ENCODE measurements at places on chromosomes 6 and 20. TPM values are rescaled to one million over a fixed set of nuclear protein-coding genes. Genes with fewer than 3 reads are reported as not detected.

Gene PPP1R16B
- total RNA-seq: not detected

Gene MAP7
- total RNA-seq: 0.77 TPM

Gene TP53TG5
- not detected for total RNA-seq

Gene OTOR
- total RNA-seq: not detected

Gene MSH5
- total RNA-seq: 17.4 TPM

Gene FAXC
- total RNA-seq: 8.0 TPM

DNA sequence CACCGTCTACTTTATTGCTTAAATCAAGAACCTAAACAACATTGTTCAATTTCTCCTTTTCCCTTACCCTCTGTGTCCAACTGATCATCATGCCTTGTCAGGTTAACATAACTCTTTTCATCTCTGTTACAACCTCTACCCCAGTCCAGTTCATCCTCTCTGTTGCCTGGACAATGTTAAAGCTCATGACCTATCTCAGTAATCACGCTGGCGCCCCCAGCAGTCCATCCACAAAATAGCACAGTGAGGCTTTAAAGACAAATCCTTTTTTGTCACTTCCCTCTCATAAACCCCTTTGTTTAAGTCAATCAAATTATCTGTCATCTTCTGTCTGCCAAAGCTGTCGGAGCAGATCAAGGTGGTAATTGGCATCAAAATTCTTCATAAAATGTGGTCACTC is 140.1 kb downstream of the QKI start:
- no peak for DNase-seq
- no peak overlapping the region for H3K4me3 ChIP-seq
- H3K4me1 ChIP-seq: peaks cover 6% of the 10 kb centered on the region
- H3K27me3 ChIP-seq: no peaks in the 10 kb centered on the region
- peak overlapping the region; percentile 2 for H3K27ac ChIP-seq
- peaks cover 23% of the 10 kb centered on the region for H3K36me3 ChIP-seq

DNA sequence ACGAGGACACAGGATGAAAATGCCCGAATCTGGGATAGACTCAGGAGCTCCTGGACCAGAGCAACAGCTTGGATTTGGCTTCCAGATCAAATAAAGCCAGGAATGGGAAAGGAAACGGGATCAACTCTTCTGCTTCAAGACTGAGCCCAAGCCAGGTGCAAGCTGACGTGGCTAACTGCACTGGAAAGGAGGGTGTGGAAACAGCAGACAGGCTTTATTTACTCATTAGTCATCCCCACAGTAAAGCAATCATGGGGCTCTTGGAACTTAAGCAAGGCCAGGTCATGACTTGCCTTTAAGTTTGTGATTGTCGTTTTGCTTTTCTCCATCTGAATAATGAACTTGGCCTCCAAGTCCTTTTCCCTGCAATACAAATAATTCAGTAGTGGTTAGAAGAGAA is 45.2 kb downstream of the KIF16B start:
- H3K4me1 ChIP-seq: peaks cover 36% of the 10 kb centered on the region
- no peaks in the 10 kb centered on the region for H3K27me3 ChIP-seq
- H3K4me3 ChIP-seq: no peak overlapping the region
- H3K36me3 ChIP-seq: peaks cover 8% of the 10 kb centered on the region
- DNase-seq: no peak

DNA sequence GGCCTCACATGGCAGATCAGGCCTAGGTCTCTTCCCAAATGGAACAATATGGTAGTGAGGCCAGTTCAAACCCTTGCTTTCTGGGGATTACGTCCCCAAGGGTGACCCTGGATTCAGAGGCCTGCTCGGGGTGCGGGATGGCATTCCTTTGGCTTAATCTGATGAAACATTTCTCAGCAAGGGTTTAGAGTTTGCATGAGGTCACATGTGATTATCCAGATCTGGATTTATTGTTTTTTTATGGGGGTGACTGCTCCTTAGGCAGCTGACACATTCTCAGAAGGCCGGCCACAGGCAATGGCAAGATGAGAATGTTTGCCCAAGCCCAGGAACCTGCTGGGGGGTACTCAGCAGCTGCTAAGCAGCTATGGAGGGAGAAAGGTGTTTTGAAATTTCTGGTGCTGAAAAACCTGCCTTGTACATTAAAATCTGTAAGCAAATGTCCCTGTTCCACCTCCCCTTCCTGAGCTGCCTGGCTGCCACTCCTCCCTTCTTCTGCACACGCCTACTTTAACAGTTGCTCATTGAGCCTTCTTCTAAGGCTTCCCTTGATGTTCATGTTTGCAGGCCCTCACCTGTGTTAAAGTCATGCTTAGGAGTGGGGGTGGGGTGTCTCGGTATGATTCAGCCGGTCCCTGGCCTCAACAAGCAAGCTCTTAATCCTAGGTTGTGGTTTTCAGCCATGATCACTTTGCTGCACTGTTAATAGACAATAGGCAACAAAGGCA is 37.9 kb upstream of the FUCA2 start:
- H3K27ac ChIP-seq: no peak overlapping the region
- no peak overlapping the region for H3K4me3 ChIP-seq
- H3K4me1 ChIP-seq: peaks cover 9% of the 10 kb centered on the region
- no peak for DNase-seq

GRCh38 chr20:62165762-62166399 is 16.9 kb upstream of the MTG2 start:
- peaks cover 12% of the 10 kb centered on the region for H3K36me3 ChIP-seq
- DNase-seq: no peak
- no peaks in the 10 kb centered on the region for H3K4me1 ChIP-seq
- H3K27me3 ChIP-seq: no peaks in the 10 kb centered on the region
- no peak overlapping the region for H3K4me3 ChIP-seq

- no peaks in the 10 kb centered on the region for H3K27me3 ChIP-seq
- H3K27ac ChIP-seq: no peak overlapping the region
- H3K36me3 ChIP-seq: peaks cover 9% of the 10 kb centered on the region
These were observed 8.1 kb upstream of the CSE1L start for GRCh38 chr20:49037962-49038387.

GRCh38 chr20:38878866-38879265 is 47.4 kb upstream of the FAM83D start:
- H3K27ac ChIP-seq: no peak overlapping the region
- H3K4me3 ChIP-seq: no peak overlapping the region
- peaks cover 3% of the 10 kb centered on the region for H3K4me1 ChIP-seq
- H3K36me3 ChIP-seq: no peaks in the 10 kb centered on the region
- H3K27me3 ChIP-seq: peaks cover 58% of the 10 kb centered on the region

GRCh38 chr6:126302191-126302590 is 37.7 kb upstream of the CENPW start:
- no peak overlapping the region for H3K4me3 ChIP-seq
- no peaks in the 10 kb centered on the region for H3K27me3 ChIP-seq
- DNase-seq: no peak
- no peaks in the 10 kb centered on the region for H3K36me3 ChIP-seq

GRCh38 chr20:24779131-24779530 is 169.9 kb upstream of the CST7 start:
- H3K36me3 ChIP-seq: peaks cover 3% of the 10 kb centered on the region
- H3K4me1 ChIP-seq: peaks cover 42% of the 10 kb centered on the region
- no peak for DNase-seq
- no peak overlapping the region for H3K27ac ChIP-seq
- no peak overlapping the region for H3K4me3 ChIP-seq
- H3K27me3 ChIP-seq: no peaks in the 10 kb centered on the region

- peaks cover 4% of the 10 kb centered on the region for H3K36me3 ChIP-seq
- H3K4me1 ChIP-seq: peaks cover 45% of the 10 kb centered on the region
- DNase-seq: no peak
- no peaks in the 10 kb centered on the region for H3K27me3 ChIP-seq
- H3K27ac ChIP-seq: no peak overlapping the region
- no peak overlapping the region for H3K4me3 ChIP-seq
These were observed 242.2 kb downstream of the NRN1 start for GRCh38 chr6:5764401-5764955.

- H3K4me3 ChIP-seq: no peak overlapping the region
- no peak for DNase-seq
- H3K4me1 ChIP-seq: peaks cover 11% of the 10 kb centered on the region
- no peak overlapping the region for H3K27ac ChIP-seq
- no peaks in the 10 kb centered on the region for H3K36me3 ChIP-seq
- H3K27me3 ChIP-seq: no peaks in the 10 kb centered on the region
These were observed 30.6 kb upstream of the QKI start for GRCh38 chr6:163383912-163384311.

DNA sequence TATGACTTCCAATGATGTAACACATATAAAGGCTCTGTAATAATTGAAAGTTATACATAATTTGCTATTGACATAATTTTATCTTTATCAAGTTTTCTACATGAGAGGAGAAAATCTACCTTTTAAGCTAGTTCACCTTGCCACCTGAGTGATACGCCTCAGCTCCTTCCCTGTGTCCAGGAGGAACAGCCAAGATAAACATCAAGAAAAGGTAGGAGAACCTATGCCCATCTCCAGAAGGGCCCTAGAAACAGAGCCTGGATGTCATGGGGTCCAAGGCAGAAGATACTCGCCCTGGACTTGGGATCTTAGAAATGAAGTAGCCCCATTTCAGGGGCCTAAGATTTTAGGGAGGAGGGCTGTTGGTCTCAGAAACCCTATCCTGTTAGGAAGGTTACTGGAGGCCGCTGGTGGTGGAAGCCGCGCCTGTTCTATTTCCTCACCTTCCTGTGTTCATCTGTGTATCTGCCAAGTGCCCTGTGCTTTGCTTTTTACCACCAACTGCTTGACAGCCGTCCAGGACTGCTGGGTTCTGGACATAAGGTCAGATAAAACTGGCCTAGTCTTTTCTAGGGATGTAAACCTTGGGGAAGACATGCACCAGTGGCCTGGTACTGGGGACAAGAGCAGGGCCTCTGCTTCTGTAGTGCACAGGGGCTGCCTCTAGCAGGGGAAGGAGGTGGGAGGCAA is 178.5 kb downstream of the ARID1B start:
- no peaks in the 10 kb centered on the region for H3K27me3 ChIP-seq
- no peak overlapping the region for H3K4me3 ChIP-seq
- peak overlapping the region; percentile 51 for H3K27ac ChIP-seq
- DNase-seq: no peak
- peaks cover 57% of the 10 kb centered on the region for H3K4me1 ChIP-seq
- peaks cover 1% of the 10 kb centered on the region for H3K36me3 ChIP-seq

DNA sequence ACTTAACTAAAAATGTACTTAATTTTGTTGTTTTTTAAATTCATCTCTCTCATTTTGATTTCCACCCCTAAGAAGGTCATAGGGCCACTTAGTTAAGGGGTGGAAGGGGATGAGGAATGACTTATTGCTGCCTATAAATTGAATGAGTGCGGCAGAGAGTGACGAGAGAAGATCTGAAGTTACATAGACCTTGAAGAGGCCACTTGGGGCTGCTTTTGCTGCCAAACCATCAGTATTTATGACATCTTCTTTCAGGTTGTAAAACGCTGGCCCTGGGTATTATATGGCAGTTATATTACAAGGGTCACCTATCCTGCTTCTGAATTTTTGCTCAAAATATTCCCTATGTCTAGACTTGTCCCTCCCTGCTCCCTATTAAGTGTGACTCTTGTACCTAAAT is 119.6 kb upstream of the RIMS1 start:
- no peak for DNase-seq
- no peak overlapping the region for H3K27ac ChIP-seq
- no peaks in the 10 kb centered on the region for H3K4me1 ChIP-seq
- no peaks in the 10 kb centered on the region for H3K36me3 ChIP-seq
- peaks cover 35% of the 10 kb centered on the region for H3K27me3 ChIP-seq
- H3K4me3 ChIP-seq: no peak overlapping the region

DNA sequence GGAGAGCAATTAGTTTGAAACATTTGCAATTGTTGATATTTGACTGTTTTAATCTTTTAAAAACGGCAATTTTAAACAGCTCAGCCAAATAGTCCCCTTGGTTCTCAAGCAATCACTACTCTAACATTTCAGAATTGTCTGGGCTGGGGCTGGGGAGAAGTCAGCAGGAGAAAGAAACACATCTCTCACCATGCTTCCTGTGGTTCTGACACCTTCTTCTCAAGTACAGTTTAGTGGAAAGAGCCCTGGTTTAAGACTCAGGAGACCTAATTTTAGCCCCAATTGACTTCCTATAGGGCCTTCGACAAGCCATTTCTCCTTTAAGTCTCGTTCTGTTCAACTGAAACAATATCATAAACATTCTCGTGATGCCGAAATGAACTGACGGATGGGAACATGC is 168.4 kb upstream of the CDYL start:
- H3K4me1 ChIP-seq: peaks cover 46% of the 10 kb centered on the region
- no peaks in the 10 kb centered on the region for H3K27me3 ChIP-seq
- H3K4me3 ChIP-seq: no peak overlapping the region
- no peaks in the 10 kb centered on the region for H3K36me3 ChIP-seq

Measured in chondrocyte (in vitro differentiated cells).